ENCODE measurements at places on chromosomes 5 and 9.

DNA sequence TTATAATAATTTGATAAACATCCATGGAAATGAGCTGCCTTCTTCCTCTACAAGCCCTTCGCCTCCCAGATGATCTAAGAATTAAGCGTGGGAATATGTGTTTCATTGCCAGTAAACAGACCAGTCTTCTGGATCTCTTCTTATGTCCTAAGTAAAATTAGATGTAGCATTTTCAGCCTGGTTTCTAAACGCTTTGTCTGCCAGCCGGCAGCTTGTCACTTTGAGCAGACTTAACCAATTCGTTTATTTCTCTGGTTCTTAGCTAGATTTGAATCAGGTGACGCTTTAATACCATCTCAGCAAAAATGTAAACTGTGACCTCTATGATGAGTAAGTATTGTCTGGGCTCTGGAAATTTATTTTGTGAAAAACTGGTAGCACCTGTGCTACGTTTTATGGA lies 380.6 kb upstream of the NUDT12 start:
- peak; percentile 51 for DNase-seq

- no peak for DNase-seq
Observed at GRCh38 chr9:93131599-93132286, 2.3 kb downstream of the NINJ1 start.

- no peak for DNase-seq
Observed at GRCh38 chr5:1468629-1469527, 23.6 kb upstream of the SLC6A3 start.

DNA sequence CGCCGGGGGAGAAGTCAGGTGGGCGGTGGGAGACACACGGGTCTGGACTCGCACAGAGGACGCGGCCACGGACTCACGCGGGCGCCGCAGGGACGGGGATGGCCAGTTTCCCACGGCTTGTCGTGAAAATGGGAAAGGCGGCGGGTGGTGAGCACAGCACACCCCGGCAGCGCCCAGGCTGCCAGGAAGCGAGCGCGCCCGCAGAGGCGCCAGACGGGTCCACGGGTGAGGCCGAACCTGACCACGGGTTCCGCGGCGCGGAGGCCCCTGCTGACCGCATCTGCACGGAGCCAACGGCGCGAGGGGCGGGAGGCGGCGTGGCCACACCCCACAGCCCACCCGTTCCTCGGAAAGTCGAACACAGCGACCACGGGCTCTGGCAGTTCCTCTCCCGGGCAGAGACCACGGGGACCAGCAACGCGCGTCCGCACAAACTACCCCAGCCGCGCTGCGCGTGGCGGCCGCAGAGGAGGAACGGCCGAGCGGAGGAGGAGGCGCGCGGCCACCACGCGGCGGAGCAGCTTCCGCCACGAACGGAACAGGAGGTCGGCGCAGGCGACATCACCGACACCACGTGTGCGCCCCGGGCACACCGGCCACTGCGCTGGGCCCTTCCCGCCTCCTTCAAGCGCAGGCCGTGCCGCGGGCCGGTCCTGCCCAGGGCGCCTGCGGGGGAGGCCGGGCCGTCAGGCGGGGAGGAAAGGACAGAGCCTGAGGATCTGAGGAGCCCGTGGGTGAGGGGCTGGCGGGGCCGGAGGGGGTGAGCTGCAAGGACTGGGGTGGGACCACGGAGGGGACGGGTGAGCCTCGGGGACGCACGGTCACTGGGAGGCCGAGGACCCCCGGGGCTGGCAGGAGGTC lies 5.6 kb downstream of the EXD3 start:
- no peak for DNase-seq

GRCh38 chr9:82882748-82883147 lies 180.2 kb downstream of the RASEF start:
- no peak for DNase-seq

DNA sequence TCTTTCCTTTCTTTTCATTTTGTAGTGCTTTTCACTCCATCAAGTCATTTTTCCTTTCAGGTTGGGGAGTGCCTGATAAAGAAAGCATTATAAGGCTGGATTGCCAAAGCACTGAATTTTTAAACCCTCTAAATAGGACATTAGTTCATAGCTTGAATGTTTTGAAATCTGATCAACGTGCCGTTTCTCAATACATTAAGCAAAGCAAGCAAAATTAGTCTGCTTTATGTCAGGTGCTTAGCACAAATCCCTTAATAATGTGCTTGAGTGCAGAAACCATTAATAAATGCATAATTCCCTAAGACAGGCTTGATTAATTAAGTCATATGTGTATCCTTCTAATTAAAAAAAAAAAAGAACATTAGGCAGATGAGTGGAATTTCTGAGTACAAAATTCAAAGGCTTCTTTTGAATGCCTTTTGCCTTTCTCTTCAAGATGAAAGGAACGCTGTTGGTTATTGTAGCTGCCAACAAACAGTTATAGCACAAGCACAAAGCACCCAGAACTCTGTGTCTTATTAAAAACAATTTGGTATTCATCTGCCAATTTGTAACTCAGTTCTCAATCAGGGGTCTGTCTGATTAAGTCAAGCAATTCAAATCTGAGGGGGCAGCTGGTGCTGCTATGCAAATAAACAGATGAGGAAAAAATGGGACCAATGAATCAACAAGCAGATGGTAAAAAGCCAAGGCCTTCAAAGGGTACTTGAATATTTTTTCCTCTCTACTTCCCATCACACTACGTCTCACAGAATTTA lies 233.7 kb downstream of the TLE1 start:
- DNase-seq: no peak

- no peak for DNase-seq
Observed at GRCh38 chr9:125885405-125886034, 138.3 kb downstream of the PBX3 start.

- DNase-seq: no peak
Observed at GRCh38 chr5:179585941-179586401, 35.6 kb downstream of the RUFY1 start.

DNA sequence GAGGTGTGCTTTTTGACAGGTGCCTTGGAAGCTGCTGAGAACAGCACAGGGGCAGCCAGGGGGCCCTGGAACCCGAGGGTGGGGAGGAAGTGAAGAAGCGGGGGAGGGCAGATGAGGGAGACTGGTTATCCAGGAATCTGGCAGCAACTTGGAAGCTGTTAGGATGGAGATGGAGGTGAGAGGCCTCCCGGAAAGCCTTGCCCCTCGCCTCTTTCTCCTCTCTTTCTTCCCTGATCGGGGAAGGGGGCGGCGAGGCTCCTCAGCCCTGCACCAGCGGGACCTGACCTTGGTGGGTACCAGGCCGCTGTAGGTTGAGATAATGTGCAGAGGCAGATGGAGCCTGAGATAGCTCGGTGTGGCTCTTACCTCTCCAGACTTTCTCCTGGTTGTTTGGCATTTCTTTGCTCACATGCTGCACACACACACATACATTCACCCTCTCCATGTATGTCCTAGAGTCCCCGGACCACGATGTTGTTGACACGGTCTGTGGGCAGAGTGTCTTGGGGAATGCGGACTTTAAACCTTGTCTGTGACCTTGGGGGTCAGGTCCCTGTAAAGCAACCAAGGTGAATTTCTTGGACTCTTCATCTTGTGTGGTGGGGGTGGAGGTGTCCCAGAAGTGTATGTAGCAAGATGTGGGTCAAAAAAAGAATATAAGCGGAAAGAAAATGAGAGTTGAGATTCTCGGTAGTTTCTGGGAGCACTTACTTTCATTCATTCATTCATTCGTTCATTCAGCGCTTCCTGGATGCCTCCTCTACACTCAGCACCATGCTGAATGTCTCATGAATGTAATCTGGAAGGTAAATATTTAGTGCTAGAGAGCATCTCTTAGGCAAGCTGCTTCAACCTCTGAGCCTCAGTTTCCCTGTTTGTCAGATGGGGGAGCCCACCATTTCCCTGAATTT lies 1.6 kb downstream of the WWC1 start:
- DNase-seq: peak; percentile 40

GRCh38 chr5:151589878-151590570 lies 1.1 kb downstream of the FAT2 start:
- no peak for DNase-seq

GRCh38 chr5:21931116-21931515 lies 922.0 kb downstream of the CDH12 start:
- DNase-seq: no peak

DNA sequence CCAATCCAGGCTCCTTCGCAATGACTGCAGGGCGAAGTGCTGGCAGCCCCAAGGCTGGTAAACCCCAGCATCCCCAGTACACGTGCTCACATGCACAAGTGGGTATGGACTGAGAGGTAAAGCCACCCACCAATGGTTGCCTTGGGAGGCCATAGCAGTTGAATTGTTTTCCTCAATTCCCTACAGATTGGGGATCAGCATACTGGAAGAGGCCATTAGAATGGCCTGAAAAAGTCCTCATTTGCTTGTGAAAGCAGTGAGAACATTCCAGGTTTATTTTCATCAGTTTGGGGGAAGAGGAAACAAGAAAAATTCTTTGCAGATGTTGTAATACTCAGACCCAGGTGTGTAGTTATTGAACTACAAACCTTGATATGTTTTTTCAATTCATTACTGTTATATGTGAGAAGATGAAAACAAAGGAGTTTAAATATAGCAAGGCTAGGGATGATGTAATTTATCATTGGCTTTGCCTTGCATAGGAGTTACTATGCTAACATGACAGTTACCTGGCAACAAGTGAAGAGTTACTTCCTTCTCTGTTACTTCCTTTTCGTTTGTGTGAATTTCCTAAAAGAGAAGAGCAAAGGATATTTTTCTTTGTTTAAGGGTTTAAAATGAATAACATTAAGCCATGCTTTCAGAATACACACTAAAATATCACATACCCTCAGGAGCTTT lies 36.4 kb downstream of the MTMR12 start:
- no peak for DNase-seq

GRCh38 chr5:154221371-154221896 lies 30.9 kb downstream of the GALNT10 start:
- no peak for DNase-seq

- DNase-seq: no peak
Observed at GRCh38 chr9:81741103-81741502, 51.8 kb upstream of the TLE1 start.

DNA sequence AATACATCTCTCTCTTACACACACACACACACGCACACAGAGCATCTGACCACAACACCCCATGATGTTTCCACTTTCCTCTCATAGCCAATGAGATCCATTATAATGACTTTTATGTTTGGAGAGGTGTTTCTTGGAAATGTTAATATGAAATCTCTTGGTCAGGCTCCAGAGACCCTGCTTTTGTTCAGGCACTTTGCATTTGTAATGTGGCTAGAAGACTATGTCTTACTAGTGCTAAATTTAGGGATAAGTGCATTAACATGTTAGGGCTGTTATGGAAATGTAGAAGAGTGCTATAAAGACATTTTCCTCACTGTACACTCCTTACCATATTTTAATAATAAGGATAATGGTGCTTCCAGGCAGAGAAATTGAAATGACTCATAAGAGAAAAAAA lies 3.8 kb downstream of the CDH9 start:
- no peak for DNase-seq

DNA sequence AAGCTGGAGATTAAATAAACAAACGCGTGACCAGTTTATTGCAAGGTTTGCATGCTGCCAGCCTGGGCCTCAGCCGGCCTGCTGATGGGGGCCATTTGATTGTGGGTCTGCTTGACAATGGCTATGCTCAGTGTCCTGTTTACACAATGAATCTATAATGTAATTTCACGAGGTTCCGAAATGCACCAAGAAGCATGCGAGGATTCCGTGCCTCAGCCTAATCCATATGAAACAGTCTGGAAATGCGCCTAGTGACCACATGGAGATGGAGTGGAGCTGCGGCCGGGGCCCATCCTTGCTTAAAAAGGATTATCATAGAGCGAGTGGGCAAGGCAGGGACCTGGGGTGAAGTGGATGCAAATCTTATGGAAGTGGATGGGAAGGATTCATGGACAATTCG lies 382.4 kb downstream of the CDK5RAP2 start:
- no peak for DNase-seq

DNA sequence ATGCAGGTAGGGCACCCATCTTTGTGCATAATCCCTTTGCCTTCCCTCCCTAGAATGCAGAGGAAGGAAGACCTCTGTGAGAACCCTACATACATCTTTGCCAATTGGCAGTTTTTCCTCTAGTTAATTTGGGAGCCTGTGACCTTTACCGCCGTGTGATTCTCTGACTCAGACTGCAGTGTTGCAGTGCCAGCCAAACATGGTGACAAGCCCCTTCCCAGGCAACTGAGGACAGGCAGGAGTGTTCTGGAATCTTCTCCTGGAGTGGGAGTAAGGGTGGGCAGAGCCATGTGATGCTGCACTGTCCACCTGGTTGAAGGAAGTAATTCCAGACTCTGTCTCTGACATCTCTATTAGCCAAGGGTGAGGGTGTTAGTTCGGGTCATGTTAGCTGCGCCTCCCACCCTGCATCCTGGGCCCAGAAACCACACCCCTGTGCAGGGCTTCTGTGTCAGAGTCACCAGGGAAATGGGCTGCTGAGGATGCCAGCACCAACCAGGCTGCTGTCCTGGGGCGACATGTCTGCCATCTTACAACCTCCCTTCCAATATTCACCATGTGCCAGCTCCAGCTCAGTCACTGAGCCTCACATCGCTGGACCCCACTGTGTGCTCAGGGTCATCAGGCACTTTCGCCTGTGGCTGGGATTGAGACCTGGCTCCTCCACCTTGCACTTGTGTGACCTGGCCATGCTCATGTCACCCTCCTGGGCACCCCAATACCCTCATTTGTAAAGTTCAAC lies 21.8 kb downstream of the KCNIP1 start:
- no peak for DNase-seq

DNA sequence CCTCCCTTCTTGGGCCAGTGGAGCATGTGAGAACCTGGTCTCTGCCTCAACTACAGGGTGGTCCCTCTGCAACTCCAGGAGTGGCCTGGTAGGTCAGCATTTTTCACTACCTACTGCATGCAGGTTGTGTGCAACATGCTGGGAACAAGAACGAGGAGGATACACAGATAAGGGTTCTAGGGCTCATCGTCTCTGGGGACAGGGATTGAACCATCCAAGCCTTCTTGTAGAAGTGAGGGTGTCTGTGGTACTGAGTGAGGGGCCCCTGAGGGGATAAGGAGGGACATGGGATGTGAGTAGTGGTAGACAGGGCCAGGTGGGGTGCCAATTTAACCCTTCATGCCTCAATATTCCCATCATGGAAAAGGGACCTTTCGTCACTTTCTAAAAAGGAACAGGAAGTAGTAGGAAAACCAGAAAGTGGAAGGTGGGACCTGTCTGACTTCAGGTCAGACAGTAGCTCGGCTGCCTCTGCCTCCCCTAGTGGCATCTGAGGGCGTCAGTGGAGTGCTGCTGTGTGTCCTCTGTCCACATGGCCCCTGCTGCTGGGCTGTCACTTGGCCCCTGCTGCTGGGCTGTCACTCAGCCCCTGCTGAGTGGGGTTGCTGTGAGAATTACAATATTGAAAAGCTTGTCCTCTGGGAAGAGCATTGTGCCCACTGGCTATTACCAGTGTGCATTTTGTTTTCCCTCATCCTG lies 48.6 kb upstream of the RNU6ATAC start:
- DNase-seq: peak; percentile 30

- no peak for DNase-seq
Observed at GRCh38 chr9:24479361-24480059, 66.2 kb downstream of the IZUMO3 start.

Measured in SK-N-SH (cell line).